Upper lobe of left lung (tissue), 6 donors: ENCODE measurements at places on chromosomes 7 and 10. TPM values are rescaled to one million over a fixed set of nuclear protein-coding genes. Genes with fewer than 3 reads are reported as not detected.

The IGFBP1 gene
- total RNA-seq = 0.17 TPM

The NPC1L1 gene
- 0.06 TPM for total RNA-seq

The BMPER gene
- 6.1 TPM for total RNA-seq

The SUN3 gene
- total RNA-seq = not detected

The ABCC2 gene
- total RNA-seq = 2.3 TPM

The ACBD5 gene
- 34.2 TPM for total RNA-seq

The EEF1AKMT2 gene
- total RNA-seq = 3.6 TPM

The EBF3 gene
- not detected for total RNA-seq

The ASB15 gene
- not detected for total RNA-seq

The PLXNA4 gene
- 1.1 TPM for total RNA-seq

The CPA4 gene
- total RNA-seq = 0.34 TPM

The PIP gene
- not detected for total RNA-seq

The ITPRID1 gene
- total RNA-seq = 0.30 TPM

The PGAM2 gene
- total RNA-seq = not detected

The MEPCE gene
- 19.3 TPM for total RNA-seq

The UFSP1 gene
- 4.8 TPM for total RNA-seq

GRCh38 chr10:97015240-97015639 lies 170.5 kb downstream of the SLIT1 start:
- no peak for DNase-seq

- DNase-seq = no peak
These were observed 9.6 kb downstream of the ESYT2 start for GRCh38 chr7:158819571-158820203.

GRCh38 chr10:22386503-22386902 lies 41.2 kb downstream of the SPAG6 start:
- no peak for DNase-seq

GRCh38 chr7:2497500-2498336 lies 21.5 kb upstream of the GRIFIN start:
- peak; percentile 63 for DNase-seq

GRCh38 chr10:54607983-54608382 lies 193.0 kb downstream of the PCDH15 start:
- DNase-seq = no peak

DNA sequence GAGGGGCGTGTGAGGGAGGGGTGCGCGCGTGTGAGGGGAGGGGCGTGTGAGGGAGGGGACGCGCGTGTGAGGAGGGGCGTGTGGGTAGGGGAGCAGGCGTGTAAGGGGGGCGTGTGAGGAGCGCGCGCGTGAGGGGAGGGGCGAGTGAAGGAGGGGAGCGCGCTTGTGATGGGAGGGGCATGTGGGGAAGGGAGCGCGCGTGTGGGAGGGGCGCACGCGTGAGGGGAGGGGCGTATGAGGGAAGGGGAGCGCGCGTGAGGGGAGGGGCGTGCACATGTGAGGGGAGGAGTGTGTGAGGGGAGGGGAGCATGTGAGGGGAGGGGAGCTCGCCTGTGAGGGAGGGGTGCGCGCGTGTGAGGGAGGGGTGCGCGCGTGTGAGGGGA lies 19.1 kb downstream of the MXI1 start:
- peak; percentile 91 for DNase-seq

- peak; percentile 29 for DNase-seq
These were observed 1.7 kb upstream of the DPYSL4 start for GRCh38 chr10:132184816-132185593.

DNA sequence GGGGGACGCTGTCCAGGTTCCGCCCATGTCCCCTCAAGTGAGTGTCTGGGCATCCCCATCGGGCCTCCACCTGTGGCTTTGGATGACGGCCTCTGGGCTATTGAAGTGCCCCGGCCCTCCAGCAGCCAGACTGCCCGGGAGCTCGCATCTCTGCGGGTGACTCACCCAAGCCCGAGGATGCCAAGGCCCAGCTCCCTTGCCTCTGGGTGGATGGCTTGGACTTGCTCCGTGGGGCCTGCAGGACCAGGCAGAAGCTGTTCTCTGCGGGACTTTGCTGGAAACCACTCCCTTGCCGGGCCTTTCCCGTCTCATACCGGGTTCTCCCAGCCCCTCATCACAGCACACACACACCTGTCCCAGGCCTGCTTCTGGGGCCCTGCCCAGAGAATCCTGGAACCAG lies 22.4 kb downstream of the DPYSL4 start:
- DNase-seq = no peak

DNA sequence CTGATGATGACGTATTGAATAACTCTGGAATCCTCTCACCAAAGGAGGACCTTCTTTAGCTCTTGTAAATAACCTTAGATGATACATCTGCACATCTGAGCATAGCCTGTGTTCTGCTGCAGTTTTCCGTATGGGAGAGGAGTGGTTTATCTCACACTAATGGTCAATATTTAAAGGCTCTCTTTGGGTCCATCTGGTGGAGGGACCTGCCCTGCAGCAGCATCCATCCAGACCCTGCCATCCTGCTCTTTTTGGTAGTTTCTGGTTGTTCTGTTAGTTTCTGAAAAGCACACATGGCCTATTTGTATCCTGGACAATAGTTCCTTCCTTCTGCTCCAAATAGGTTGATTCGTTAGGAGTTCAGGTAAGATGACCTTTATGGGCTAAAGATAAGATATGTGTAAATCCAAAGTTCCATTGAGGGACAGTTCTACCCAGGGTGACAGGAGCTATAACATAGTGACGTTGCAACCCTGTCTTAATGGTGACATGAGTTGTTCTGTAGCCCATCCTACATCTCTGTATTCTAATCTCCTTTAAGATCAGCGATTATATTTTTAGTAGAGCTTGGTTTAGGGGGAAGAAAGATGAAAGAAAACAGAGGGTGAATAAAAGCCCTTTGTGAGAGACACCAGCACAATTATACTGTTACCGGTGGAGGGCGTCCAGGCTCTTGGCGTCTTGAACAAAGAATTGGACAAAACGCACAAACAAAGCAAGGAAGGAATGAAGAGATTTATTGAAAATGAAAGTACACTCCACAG lies 60.0 kb upstream of the KLF14 start:
- DNase-seq = no peak

- DNase-seq = no peak
These were observed 3.8 kb downstream of the SHTN1 start for GRCh38 chr10:117001144-117001543.

DNA sequence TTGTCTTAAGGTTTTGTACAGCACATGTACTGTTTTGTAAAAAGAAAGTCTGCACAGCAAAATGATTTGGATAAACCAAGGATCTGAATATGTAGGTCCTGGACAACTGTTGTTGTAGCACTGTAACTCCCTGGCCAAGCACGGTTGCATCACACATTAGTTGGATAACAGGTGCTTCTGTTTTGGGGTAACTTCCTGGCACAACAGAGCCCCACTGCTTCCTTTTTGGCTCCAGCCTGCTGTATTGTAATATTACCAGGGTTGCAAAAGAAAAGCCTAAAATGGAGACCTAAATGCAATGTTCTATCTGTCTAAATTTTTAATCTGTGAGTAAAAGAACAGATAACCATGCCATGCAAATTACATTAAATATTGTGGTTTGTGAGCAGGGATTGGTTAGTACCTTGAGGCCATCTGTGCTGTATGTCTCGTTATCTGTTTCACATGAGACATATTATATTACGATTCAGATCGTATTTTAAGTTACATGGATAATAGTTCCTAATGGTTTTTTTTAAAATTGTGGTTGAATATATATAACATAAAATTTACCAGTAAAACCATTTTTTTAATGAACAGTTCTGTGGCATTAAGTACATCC lies 27.5 kb upstream of the WAC start:
- DNase-seq = no peak

GRCh38 chr7:100539436-100540006 lies 518 bp downstream of the AGFG2 start:
- DNase-seq = no peak

DNA sequence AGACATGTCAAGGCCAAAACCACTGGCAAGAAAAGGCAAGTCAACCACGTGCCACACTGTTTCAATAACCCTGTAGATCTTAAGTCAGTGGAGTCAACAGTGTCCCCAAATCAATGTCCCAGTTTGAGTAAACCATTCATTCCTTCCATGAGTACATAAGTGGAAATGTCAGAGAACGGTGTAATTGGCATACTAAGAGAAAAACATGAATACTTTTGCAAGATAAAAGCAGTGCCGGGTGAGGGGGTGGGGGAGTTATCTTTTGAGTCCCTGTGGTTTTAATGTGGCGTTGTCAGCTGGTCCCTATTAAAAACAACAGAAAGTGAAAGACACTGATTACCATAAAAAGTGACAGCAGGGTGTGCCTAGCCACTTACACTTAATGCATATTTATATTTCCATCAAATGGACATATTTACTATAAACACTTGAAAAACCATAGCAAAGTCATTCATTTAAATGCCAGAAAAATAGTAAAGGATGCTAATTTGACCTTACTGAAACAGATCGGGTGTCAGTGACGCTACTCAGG lies 37.8 kb downstream of the RSU1 start:
- no peak for DNase-seq

- no peak for DNase-seq
These were observed 51.3 kb upstream of the FAM3C start for GRCh38 chr7:121447243-121447910.

GRCh38 chr7:24504040-24504439 lies 69.2 kb upstream of the PALS2 start:
- no peak for DNase-seq

DNA sequence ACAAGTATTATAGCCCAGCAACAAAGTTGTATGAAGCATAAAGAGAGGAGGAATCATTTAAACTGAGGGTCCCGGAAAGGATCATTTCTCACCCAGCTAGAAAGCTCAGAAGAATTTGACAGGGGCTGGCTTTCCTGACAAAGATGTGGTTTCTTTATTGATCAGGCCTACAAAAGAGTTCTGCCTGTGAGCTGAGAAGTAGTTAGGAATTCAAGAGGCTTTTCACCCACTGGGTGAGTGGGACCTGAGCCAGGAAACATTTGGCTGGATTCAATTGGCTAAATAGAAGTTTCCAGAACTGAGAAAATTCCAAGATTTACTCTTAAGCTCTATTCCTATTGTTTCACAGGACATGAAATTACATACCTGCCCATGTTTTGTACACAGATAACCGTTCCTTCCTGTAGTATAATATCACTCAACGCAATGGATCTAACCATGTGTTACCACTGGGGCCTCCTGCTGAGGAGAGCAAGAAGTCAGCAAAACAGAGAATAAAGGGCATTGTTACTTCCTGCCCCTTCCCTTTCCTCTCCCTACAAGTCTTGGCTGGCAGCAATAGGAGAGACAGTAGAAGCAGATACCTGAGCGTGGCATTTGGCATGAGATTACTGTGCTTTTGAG lies 53.9 kb upstream of the PAPSS2 start:
- DNase-seq = no peak

GRCh38 chr7:66466081-66466600 lies 162.5 kb upstream of the KCTD7 start:
- DNase-seq = no peak

DNA sequence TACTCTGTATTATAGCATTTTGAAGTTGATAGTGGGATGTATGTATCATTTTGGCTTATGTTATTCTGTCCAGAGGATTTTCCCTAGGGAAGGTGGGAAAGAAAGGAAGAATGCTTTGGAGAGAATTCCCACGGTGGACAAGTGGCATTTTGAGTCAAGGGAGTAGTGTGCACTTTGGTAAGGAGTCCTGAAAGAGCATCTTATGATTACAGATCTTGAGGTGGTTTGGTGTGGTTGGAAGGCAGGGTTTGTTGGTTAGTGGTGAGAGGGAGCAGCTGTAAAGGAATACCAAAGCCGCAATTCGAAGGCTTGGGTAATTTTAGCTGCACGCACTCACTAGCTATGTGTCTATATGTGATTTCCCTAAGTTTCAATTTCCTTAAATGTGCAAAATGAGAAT lies 16.1 kb downstream of the CCSER2 start:
- DNase-seq = no peak

- no peak for DNase-seq
These were observed 387.3 kb downstream of the TNS3 start for GRCh38 chr7:47194516-47195057.

GRCh38 chr10:99143011-99143410 lies 92.6 kb downstream of the HPSE2 start:
- DNase-seq = no peak

GRCh38 chr7:128860158-128861073 lies 2.2 kb upstream of the ATP6V1F start:
- no peak for DNase-seq

GRCh38 chr10:70283071-70283444 lies 746 bp downstream of the NPFFR1 start:
- DNase-seq = no peak

GRCh38 chr7:75532639-75533038 lies 40.5 kb downstream of the SPDYE5 start:
- DNase-seq = no peak

DNA sequence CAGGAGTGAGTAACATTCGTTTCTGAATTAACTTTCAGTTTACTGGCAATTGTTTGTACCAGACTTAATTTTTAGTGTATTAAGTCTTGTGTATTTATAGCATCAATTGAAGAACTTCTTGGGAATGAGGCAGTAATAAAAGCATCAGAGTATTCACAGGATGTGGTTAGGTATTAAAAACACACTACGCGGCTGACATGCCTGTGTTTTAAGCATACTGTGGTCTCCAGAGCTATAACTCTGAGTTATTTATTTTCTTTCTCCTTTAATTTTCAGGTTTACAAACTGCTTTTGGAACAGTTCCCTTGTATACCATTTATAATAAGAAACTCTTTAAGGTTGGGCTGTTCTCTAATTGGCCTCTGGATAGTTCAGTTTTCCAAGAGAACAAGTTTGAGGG lies 626.1 kb upstream of the NRG3 start:
- DNase-seq = no peak

DNA sequence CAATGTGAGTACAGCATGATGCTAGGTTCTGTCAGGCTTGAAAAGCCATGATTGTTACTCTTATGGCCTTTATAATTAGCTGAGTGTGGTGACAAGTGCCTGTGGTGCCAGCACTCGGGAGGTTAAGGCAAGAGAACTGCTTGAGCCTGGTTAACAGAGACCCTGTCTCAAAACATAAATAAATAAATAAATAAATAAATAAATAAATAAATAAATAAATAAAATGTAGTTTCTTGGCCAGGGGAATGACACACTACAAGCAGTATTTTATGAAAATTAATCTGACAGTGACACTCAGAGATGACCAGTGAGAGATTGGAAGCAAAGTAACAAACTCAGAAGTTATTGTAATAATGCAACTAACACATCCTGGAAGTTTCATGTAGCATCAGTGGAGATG lies 2.3 kb upstream of the MORN4 start:
- no peak for DNase-seq

DNA sequence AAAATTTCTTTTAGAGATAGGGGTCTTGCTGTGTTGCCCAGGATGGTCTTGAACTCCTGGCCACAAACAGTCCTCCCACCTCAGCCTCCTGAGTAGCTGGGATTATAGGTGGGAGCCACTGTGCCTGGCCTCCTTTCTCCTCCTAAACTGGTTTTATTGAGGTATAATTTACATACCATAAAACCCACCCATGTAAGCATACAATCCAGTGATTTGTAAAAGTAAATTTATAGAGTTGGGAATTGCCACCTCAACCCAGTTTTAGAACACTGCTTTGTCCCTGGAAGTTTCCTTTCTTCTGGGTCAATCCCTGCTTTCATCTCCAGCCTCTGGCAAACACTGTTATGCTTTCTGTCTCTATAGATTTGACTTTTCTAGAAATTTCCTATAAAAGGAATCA lies 49.0 kb downstream of the CNNM2 start:
- DNase-seq = no peak
